ENCODE measurements at places on chromosomes 2 and 18.

DNA sequence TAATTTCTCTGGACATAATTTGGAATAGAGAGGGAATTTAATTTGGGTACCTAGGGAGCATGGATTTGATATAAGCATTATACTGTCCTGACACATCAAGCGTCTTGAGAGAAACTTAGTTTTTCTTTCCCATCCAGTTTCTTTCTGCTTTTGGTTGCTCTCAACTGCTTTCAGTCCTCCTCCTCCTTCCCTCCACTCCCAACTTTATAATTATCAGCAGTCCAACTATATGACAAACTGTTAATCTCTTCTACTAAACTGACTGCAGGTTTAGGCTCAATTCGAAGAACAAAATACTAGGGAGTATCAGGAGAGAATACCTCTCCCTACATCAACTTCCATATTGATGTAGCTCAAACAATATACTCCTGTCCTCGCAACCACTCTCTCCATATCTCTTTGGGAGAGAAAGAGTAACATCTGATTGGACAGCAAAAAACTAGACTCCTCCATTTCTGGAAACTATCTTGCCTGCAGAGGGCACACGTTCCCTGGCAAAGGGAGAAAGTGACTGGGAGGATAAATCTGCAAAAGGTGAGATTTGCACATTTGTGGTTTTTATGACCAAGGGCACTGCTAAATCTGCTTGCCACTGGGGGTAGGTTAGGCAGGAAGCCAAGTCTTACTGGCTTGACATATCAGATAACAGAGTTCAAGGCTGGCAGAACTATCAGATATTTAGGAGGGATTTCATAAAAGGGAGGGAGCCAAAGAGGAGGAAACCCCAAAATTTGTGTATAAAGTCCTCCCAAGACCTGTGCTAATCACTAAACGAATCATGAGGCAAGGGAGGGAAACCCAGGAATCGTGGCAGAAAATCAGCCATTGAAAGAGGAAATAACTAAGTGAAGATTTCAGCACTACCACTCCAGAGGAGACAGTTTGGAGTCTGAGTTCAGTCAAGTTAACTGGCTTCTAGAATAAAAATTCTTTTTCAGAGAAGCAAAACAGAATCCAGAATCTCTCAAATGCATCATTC, 40.0 kb downstream of the ICA1L start:
- no peak for DNase-seq

DNA sequence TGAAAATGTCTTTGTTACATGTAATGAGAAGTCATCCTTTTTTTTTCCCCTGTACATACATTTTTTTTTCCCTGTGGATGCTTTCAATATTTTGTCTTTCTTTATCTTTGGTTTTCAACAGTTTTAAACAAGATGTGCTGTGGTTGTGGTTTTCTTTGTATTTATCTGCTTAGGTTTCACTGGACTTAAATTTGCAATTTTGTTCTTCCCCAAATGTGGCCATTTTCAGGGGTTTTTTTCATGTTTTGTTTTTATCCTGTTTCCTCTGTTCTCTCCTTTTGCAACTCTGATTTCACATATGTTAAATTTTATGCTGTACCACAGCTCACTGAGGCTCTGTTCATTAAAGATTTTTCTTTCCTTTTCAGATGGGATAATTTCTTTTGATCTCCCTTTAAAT, 41.7 kb downstream of the GALNT1 start:
- DNase-seq, result no peak

DNA sequence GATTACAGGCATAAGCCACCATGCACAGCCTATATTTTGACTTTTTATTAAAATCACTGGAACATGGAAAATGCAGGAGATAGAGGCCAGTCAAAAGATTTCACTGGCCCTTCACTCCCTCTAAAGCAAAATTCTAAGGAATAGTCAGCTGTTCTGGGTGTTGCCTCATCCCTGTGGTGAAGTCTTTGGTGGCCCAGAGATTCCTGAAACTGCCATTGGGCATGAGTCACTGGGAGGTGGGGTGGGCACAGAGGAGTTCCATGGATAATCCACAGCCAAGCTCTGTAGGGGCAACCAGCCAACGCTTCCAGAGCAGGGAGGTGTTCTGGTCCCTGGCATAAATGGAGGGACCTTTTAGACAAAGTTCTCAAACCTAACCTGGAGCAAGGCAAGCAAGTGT, 89.7 kb upstream of the TTC39C start:
- DNase-seq, result no peak

DNA sequence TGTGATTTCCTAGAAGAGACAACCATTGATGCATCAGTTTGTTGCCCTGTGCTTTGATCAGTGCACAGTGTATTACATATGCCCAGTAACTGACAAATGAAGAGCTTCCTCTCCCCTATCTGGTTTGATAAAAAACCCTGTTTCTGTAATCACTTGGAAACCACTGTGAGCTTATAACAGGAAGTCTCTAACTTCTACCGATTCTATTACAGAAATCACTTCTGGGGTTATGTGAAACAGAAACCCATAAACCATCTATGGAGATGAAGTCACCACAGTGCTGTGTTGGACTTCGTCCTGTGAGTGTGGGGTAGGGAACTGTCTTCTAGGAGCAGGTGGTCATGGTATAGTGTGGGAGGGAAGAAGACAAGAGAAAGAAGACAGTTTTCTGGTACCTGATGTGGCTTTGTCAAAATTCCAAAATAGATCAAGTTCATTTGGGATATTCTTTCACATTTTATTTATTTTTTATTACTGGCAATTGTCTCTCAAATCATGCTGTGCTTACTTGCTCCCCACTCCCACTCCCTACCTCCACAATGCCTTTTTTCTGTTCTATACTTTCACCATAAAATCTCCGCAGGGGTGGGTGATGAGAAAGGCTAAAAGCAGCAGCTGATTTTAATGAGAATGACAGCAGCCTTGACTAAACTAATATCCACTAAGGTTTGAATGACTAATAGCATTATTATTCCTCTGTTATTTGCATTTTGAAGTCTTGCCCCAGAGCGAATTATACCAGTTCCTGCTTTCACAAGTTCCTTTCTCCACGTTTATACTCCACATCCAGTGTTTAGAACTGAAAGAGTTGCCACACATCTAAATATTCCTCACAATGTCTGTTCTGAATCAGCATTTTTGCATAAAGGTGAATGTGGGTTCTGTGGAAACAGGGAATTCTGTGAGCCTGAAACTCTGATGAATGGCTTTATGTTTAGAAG, 41.7 kb upstream of the RND3 start:
- DNase-seq, result no peak

- DNase-seq, result no peak
Measured at GRCh38 chr2:45390861-45391260, 220.2 kb downstream of the SRBD1 start.

DNA sequence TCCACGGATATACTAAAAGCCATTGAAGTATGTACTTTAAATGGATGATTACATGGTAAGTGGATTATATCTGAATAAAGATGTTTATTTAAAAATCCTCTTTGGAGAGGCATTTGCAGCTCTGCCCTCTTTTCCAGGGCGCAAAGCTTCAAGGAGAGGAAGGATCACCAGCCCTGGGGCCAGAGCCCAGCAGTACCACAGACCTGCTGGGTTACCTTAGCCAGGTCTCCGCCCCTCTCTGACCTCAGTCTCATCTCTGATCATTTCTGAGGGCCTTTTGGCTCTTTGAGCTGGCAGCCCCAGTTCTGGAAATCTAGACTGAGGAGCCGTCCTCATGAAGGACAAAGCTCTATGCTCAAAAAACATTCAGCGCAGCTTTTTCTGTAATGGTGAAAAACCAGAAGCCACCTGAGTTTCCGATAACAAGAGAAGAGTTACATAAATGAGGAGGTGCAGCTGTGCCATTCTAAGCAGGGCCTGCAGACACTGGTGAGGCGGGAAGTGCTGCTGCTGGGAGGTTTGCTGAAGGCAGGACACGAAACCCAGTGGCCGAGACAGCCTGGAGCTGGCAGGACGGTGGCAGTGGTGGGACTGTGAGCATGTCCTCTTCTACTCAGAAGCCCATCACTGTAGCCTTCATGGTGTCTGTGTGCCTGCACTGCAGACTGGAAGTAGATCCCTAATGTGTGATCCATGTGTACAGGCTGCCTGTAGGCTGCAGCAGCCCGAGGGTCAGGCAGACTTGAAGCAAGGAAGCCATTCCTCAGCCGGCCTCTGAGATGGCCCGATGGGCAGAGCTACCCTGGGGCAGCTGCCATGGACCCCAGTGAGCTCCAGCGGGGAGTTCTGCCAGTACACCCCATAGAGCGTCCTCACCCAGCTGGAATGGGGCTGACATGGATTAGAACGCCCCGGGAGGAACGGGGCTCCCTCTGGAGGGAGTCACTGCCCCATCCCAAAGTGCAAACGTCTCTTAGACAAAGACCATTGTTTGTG, 27.7 kb downstream of the ADRA2B start:
- no peak for DNase-seq

Data from activated T-helper 1 cell treated with anti-CD3 and anti-CD28 coated beads, Interleukin-2, amount 50 U/mL, for 16 hours (primary cell).